ENCODE measurements at places on chromosomes 11 and 22.

- no peak for DNase-seq
Measured at GRCh38 chr11:123072332-123072761, 10.4 kb upstream of the HSPA8 start.

DNA sequence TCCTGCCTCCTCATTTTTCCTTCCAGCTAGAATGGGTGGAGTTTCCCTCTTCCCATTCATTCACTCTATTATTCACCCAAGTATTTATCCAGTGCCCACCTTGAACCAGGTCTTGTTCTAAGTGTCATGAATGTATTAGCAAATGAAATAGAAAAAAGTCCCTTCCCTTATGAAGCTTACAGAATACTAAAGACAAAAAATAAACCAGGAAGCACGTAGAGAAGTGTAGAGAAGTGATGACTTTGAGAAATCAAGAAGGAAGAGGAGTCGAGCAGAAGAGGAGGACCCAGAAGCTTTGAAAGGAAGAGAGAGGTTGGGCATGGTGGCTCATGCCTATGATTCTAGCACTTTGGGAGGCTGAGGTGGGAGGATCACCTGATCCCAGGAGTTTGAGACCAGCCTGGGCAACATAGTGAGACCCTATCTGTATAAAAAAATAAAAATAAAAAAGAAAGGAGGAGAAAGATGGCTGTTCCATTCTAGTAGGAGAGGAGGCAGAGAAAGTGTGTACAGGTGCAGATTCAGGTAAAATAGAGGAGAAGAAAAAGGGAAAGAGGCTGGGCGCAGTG lies 17.1 kb upstream of the SYVN1 start:
- DNase-seq = no peak

- no peak for DNase-seq
Measured at GRCh38 chr11:125871391-125872137, 15.9 kb upstream of the HYLS1 start.

DNA sequence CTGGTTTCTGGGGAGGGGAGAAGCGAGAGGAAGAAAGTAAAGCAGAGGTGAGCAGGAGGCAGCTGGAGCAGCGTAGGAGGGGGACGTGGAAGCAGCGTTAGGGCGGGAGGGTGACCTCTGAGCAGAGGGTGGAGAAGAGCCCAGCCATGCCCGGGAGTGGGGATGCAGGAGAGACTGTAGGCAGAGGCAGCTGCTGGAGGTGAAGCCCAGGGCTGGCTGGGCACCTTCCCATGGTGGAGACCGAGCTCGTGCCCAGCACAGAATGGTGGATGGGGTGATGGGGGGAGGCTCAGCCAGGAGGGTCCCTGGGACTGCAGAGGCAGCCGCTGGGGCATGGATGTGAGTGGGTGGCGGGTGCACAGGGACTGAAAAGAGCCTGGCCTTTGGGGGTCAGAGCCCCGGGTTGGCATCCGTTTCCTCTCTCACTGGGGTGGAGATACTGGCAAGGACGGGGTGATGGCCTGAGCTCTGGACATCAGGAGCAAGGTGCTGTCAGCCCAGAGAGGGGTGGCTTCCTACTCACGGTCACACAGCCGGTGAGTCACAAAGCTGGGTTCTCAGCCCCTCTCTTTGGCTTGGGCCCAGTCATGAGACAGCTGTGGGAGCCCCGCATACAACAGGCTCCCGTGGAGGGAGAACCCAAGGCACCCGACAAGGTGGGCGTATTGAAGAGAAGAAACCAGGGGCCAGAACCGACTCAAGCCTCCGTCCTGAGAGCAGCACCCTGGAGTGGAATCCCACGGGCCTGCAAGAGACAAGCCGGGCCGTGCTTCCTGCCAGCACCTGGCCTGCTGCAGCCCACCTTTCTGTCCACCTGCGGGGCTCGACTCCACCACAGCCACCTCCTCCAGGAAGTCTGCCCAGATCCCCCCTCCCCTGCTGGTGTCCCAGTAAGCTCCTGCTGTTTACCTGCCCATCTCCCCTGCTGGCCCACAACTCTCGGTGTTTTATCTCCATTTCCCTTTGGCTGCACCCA lies 45.8 kb upstream of the FGF3 start:
- DNase-seq = no peak

GRCh38 chr11:125426818-125427528 lies 69.1 kb downstream of the FEZ1 start:
- no peak for DNase-seq

DNA sequence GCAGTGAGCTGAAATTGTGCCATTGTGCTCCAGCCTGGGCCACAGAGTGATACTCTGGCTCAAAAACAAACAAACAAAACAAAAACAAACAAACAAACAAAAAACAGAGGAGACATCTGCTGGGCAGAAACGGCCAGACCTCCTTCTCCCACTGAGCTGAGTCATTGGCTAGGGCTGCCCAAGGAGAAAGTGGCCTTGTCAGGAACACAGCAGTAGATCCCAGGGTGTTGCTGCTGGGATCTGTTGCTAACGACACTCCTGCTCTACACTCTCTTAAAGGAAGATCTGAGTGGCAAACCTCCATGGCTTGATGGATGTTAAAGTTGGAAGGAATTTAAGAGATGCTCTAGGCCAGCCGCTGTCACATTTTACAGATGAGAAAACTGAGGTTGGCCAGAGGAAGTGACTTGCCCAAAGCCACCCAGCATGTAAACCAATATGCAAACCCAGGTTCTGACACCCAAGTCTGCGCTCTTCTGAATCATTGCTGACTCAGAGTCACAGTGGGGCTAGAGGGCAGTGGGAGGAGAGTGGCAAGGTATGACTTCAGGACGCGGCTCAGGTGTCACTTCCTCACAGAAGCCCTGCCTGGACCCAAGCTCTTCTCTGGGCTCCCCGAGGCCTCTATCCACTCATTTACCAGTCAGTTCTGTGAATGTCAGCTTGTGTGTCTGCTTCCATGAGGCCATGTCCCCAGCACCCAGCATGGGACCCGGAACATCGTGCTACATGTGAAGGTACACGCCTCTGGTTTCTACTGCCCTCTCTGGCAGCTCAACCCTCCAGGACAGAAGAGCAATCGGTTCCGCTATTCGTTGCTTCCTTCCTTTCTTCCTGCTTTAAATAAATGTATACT lies 11.3 kb upstream of the GDPD5 start:
- DNase-seq = no peak

DNA sequence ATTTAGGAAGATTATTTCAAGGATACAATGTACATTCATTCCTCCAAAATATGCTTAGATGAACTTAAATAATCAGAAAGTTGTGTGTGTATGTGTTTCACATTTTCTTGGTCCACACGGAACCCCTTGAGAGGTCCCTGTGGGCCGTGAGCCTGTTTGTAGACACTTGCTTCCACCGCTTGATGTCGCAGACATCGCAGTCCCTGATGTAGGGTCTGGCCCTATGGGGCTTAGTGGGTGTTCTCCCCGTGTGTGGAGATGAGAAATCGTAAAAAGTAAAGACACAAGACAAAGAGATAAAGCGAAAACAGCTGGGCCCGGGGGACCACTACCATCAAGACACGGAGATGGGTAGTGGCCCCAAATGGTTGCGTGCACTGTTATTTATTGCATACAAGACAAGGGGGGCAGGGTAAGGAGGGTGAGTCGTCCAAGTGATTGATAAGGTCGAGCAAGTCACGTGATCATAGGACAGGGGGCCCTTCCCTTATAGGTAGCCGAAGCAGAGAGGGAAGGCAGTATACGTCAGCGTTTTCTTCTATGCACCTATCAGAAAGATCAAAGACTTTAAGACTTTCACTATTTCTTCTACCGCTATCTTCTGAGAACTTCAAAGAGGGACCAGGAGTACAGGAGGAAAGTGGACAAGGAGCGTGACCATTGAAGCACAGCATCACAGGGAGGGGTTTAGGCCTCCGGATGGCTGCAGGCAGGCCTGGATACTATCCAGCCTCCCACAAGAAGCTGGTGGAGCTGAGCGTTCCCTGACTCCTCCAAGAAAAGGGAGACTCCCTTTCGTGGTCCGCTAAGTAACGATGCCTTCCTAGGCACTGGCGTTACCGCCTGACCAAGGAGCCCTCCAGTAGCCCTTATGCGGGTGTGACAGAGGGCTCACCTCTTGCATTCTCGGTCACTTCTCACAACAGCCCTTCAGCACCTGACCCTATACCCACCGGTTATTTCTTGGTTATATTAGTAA lies 1.2 kb upstream of the APOBEC3C start:
- DNase-seq = no peak

GRCh38 chr11:102974552-102975280 lies 19.2 kb upstream of the MMP13 start:
- no peak for DNase-seq

DNA sequence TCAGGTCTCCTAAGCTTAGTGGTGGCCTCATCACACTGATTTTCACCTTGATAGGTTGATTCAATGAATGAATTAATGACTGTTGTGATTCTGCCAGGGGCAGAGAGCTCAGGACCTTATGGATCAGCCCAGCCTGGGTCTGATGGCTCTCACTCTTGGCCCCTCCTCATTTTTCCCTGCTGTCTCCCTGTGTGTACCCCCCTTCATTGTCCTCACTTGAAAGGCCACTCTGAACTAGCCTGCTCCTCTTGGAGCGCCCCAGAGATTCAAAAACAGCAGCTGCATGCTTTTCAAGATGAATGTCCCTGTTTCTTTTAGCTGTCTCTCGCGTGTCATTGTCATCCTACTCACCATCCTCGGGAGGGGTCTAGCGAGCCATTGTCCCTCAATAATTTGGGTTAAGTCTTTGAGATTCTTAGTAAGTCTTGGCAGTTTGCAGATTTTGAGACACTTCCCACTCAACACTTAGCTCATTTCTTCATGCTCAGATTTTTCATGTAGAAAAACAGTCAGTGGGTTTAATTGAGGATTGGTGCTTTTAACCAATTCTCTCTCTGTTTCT lies 42.5 kb upstream of the MICAL2 start:
- no peak for DNase-seq

DNA sequence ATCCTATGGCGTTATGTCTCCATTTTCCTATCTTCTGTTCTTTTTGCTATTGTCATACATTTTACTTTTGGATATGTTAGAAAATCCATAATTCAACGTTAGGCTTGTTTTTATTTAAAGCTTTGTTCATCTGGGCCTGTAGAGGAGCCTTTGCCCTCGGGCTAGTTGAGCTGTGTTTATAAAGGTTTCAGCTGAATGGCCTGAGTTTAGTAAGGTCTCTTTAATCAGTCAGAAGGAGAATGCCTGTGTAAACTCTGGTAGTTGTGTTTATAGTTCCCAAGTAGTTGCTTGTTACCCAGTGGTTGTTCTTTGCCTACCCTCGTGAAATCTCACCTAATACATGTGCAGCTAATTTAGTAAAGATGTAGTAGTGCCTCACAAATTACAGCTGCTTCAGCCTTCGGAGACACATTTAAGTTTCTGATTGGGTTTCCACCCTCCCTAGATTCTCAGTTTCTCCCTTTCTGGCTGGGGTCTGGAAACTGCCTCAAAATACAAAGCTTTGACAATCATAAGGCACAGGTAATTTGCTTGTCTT lies 33.1 kb downstream of the MTMR3 start:
- no peak for DNase-seq

Data from T-helper 2 cell (primary cell).